NCI-H526 (cell line): ENCODE measurements at places on chromosomes 1 and 21.

DNA sequence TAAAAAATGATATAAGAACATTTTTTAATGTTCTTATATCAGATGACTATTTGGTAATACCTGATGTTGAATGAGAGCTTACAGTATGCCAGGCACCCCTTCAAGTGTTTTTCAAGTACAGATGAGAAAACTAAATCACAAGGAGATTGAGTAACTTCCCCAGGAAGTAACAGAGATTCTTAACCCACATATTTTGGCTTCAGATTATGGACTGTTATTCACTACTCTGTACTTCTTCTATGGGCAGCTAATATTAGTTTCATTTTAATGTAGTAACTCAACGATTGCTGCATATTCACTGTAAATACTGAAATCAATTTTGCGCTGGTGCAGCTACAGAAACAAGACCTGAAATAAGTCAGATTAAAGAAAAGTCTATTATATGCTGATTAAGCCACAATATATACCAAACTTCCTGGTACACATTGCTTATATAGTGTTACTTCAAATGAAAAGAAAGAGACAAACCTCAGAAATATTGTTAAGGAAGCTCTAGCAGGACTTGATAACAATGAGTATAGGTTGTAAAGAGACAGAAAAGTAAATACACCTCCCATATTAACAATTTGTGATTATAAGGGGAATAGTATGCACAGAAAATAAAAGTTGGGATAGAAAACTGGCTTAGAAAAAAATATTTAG is 19.7 kb downstream of the DPYD start:
- no peak for DNase-seq

DNA sequence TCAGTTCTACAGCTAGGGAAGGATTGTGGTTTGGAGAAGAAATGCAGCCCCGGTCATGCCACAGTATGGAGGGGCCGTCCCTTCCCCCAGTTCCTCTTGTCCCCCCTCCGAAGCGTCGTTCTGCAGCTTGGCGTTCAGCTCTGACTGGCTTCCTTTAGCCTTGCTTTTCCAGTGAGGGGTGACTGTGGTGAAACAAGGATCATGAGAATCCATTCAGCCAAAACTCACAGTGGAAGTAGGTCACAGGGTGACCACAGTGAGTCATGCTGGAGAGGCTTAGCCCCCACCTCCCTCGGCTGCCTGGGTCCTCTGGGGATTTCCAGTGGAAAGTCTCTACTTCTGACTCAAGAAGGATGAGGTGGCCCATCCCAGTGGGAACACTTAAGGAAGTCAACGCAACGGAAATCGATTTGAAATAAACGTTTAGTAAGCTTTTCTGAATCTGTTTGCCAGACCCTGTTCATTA is 37.3 kb upstream of the COL6A2 start:
- no peak for DNase-seq

GRCh38 chr1:205450448-205450847 is 5.4 kb downstream of the BLACAT1 start:
- DNase-seq, result no peak

DNA sequence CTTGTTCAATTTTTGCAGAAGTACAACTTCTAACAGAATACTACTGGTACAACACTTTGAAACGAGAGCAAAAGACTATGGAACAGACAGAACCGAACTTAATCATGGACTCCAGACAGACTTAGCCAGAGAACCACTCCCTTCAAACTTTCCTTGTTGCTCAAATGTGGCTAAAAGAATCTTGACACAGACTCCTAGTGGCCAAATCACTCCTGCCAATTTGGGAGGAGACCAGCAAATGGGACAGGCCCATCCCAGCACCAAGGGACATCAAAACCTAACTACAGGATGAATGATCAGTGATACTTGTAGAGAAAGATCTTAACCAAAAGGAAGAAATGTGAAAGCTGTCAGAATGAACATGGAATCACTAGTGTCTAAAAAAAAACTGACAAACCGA is 154.0 kb downstream of the MATN1 start:
- no peak for DNase-seq

DNA sequence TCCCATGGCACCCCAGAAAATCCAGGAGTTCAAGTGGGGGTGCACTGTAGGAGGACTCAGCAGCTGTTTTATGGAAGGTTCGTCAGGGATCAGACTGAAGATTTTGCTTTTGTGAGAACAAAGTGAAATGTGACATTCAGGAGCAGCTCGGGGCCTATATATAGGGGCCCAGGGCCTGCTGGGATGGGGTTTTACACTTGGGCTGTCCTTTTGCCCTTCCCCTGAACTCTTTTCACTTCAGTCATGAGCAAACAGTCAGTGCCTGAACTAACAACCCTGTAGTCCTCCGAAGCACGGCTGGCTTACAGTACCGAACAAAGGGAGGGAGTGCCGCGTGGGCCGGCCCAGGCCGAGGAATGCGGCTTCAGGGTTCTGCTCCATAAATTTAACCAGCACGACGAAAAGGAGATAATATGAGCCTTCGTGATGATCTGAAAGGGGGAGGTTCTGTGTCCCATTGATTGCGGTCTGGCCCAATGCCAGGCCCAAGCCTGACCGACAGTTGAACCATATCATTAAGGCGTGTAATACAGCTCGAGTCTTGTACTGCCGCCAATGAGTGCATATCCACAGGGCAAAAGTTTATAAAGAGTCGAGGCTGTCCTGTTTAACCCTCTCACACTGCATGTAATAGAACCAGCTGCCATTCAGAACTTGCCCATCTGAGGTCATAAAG is 139.9 kb downstream of the DHRS3 start:
- peak; percentile 71 for DNase-seq

DNA sequence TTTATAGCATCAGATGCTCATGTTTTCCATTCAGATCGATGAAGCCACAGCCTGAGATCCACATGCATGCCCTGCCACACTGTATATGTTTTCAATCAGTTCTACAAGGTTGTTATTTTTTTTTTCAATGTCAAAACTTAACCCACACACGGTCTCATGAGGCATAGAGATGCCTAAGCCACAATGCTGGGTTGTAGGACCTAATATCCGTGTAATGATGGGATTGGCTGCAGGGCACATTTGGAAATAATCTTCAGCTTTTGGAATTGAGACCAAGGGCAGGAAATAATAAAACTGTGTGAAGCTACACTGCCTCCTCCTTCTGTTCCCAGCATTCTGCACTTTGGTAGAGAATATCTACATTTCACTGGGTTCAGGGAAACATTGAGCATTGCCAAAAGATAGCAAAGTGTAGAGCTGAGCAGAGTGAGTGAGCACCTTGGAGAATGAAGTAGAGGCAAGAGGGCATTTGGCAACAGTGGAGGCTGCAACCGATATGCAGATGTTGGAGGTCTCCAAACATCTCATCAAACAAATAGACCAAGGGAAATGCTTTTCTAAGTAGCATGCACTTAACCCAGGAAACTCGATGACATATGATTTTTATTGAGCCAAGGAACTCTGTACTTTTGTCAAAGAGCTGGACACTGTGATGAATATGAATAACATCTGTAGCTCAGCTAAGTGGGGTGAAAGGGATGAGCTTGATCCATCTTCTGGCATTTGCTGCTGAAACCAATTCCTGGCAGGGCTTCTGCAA is 176.7 kb downstream of the LYPLAL1 start:
- no peak for DNase-seq

DNA sequence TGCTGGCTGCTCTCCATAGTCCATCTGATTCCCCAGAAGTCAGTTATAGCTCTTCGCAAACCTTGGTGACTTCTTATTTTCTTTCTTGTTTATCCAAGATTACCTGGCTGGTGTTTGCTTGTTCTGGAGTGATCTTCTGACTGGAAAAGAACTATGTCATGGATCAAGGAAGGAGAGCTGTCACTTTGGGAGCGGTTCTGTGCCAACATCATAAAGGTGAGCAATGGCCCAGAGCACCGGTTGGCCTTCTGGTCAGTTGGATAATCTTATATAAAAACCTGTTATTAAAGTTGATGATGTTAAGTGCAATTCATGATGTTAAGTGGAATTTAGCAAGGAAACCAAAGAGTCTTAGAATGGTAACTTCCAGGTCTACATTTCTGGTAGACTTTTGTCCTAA is 672 bp downstream of the DHDDS start:
- no peak for DNase-seq

DNA sequence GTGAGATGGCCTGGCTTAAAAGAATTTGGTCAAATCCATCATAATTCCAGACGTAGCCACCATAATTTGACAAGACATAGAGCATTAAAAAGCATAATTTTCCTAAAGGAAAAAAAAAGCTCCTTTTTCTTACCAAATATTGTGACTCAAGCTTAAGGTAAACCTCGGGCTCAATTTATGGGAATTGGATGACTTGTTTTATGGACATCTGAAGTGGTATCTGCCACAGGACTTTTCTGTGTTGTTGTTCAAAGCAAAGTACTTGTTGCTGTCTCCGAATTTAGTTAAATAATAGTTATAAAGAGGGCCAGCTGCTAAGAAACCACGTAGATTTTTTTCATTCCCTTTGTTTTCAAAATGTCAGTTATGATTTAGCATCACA is 1.1 kb downstream of the MPZL1 start:
- DNase-seq, result no peak

- no peak for DNase-seq
Measured at GRCh38 chr21:15441992-15442391, 287.8 kb upstream of the USP25 start.

- no peak for DNase-seq
Measured at GRCh38 chr1:217191441-217191840, 439.4 kb downstream of the GPATCH2 start.

GRCh38 chr1:166139735-166140134 is 27.1 kb downstream of the FAM78B start:
- no peak for DNase-seq

- no peak for DNase-seq
Measured at GRCh38 chr1:116556289-116557006, 14.4 kb downstream of the CD58 start.

DNA sequence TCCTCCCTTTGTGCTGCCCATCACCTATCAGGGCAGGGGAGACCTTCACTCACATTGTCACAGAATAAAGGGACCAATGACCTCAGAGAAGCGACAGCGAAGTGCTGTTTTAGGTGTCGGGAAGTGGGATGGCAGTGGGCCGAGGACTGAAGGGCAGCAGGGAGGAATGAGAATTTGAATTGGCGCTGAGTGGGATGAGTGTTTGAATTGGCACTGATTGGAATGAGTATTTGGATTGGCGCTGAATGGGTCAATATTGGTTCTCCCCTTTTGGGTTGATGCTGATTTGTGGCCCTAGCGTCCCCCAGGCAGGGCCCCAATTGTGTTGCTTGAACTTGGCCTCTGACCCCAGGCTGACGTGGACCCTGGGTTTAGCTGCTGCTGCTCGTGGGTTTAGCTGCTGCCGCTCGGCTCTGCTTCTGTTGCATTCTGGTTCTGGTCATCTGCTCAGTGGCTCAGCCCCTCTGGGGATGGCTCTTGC is 12.4 kb upstream of the UMODL1 start:
- no peak for DNase-seq

GRCh38 chr1:39640861-39641260 is 1.4 kb upstream of the HEYL start:
- no peak for DNase-seq

- no peak for DNase-seq
Measured at GRCh38 chr1:93592551-93592949, 89.1 kb downstream of the BCAR3 start.

- no peak for DNase-seq
Measured at GRCh38 chr1:192604979-192605620, 29.5 kb downstream of the RGS1 start.

GRCh38 chr1:182249201-182249676 is 142.4 kb downstream of the GLUL start:
- DNase-seq, result peak; percentile 55

DNA sequence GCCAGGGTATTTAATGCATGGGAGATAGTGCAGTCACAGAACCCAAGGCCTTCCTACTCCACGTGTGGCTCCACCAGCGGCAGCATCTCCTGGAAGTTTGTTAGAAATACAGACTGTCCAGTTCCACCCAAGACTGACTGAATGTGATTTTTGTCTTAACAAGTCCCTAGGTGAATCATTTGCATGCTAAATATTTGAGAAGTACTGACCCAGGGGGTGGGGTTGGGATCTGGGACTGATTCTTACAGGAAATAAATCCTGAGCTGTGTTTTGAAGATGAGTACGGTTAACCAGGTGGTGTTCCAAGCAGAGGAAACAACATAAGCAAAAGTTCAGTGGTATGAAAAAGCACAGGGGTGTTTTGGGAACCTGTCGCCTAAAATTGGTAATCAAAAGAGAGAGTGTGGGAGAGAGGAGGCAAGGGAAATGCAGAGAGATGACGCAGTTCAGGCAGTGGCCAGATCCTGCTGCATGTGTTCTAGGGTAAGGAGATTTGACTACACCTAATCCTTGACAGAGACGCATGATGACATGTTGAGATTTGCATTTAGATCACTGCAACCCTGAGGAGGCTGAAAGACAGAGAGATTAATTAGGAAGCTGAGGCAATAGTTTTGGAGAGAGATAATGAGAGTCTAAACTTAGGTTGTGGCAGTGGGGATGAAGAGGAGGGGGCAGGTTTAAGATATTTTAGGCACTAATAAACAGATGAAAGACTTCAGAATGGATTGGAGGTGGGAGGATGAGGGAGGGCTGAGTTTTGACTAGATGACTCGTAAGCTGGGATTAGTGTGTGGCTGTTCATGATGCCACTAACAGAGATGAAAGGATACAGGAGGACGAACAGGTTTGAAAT is 3.7 kb upstream of the ZNF326 start:
- peak; percentile 61 for DNase-seq
